ENCODE measurements at places on chromosomes 5 and 9. TPM values are rescaled to one million over a fixed set of nuclear protein-coding genes. Genes with fewer than 3 reads are reported as not detected.

DNA sequence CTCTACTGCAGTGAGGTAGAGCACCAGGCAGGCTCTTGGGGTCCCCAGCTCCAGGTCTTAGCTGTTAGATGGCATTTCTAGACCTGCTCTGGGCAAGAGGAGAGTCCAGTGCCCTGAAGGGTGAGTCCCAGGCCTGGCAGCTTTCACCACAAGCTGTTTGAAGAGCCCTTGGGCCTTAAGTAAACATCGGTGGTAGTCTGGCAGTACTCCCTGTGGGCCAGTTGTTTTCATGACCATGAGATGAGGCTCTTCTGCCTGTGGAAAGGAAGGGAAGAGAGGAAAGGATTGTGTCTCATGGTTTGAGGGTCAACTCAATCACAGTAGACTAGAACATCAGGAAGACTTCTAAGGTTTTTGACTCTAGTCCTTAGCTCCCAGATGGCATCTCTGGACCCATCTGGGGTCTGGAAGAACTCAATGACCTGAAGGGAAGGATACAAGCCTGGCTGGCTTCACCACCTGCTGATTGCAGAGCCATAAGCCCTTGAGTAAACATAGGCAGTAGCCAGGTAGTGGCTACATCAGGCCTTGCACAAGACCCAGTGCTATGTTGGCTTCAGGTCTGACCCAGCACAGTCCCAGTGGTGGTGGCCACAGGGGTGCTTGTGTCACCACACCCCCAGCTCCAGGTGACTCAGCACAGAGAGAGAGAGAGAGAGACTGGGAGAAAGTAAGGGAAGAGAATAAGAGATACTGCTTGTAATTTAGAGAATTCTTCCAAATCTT lies 114.3 kb upstream of the PCSK5 start:
- no peak for DNase-seq

DNA sequence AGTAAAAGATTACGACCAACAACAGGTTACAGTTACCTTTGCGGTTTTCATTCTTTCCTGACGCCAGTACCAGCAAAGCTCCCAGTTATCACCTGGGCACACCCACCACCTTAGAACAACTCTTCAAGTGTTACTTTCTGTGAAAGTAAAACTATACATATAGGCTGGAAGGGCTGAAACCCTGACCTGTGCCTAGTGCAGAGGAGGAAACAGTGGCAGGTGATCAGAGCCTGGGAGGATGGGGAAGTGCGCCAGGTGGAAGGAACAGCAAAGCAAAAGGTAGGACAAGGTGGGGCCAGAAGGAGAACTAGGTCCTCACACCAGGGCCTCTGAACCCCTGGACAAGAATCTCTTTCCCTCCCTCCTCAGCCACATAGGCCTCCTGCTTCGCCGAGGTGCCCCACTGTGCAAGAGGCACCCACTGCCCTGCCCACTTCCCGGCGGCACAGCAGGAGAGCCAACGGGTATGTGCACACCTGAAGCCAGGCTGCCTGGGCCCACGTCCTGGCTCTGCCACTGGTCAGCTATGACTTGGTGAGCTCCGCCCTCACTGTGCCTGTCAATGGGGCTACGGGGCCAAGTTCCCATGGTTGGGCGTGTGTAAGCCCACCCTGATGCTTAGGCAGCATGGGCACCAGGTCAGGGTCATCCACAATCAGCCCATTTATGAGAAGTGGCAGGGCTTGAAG lies 26.9 kb downstream of the BICD2 start:
- no peak for DNase-seq

DNA sequence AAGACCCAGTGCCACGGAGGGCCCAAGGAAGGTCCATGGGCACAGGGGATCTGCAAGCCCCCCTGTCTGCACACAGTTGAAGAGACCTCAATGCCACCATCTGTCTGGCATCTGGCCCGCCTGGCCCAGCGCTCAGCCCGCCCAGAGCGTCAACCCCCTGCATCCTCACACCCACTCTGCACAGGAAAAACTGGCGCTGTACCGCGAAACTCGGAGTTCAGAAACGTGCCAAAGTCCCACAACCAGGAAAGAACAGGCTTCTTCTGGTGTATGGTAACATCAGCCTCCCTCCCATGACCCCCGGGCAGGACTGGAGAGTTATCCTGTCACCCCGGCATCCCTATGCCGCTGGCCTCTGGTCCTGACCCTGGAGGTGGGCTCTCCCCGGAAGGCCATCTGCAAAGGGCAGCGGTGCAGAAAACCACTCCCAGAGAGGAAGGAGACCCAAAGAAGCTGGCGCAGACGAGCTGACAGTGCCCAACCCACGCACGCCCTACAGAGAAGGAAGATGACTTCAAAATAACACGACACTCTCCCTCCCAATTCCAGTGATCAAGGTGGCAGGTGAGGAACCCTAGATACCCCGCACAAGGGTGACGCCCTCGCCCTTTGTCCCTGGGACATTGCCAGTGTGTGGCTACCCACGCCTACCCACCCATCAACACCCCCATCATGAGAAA lies 18.9 kb downstream of the VAV2 start:
- DNase-seq: no peak

PCDHAC2 gene
- 7.8 TPM for total RNA-seq

DNA sequence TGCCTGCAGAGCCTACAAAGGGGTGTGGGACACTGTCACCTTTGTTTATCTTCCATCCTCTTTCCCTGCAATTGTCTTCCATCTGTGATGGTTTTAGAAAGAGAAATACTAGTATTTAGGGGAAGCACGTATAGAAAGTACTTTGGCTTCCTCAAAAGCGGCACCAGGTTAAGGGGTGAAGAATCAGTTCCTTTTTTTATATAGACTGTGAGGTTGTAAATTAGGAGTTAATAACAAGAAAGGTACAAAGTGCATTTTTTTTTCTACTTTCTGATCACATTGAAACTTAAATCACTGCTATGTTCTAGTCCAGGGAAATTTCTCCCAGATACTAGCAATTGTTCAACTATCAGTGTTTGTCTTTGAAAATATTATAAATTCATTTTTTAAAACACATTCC lies 219.3 kb downstream of the CEMIP2 start:
- DNase-seq: no peak

PCDHA7 gene
- total RNA-seq: 0.43 TPM

GRCh38 chr5:102153003-102153759 lies 142.9 kb downstream of the SLCO4C1 start:
- DNase-seq: peak; percentile 3

CNTNAP3 gene
- 18.0 TPM for total RNA-seq

ALAD gene
- 13.7 TPM for total RNA-seq

GRCh38 chr5:864492-865167 lies 13.8 kb upstream of the ZDHHC11 start:
- DNase-seq: no peak
